Regular cardiac myocyte (primary cell): ENCODE measurements at places on chromosomes 5 and 9. TPM values are rescaled to one million over a fixed set of nuclear protein-coding genes. Genes with fewer than 3 reads are reported as not detected.

Gene OR1L8
- total RNA-seq: not detected in 2 replicates

Gene PCDHB4
- total RNA-seq: under 0.01 and 0.85 TPM in 2 replicates

Gene BNC2
- total RNA-seq: 13.0 and 18.9 TPM in 2 replicates

Gene SLC25A2
- total RNA-seq: under 0.01 and 0.19 TPM in 2 replicates

Gene LCN15
- total RNA-seq: not detected in 2 replicates

Gene KIF27
- total RNA-seq: 2.5 and 4.5 TPM in 2 replicates

Gene GAS1
- total RNA-seq: 3.8 and 29.3 TPM in 2 replicates

Gene CCDC171
- total RNA-seq: 1.5 and 2.8 TPM in 2 replicates

Gene EIF4E1B
- not detected in 2 replicates for total RNA-seq

Gene FOXD1
- 6.5 and 7.1 TPM in 2 replicates for total RNA-seq

Gene CEP72
- 1.7 and 5.4 TPM in 2 replicates for total RNA-seq

Gene NHP2
- total RNA-seq: 101 and 223 TPM in 2 replicates

Gene COL15A1
- 5.9 and 122 TPM in 2 replicates for total RNA-seq

Gene PFN3
- total RNA-seq: not detected in 2 replicates

Gene HRH2
- 0.85 TPM in 1 of 2 replicates, not detected in the other for total RNA-seq

Gene PCDHGA4
- total RNA-seq: 2.9 and 8.2 TPM in 2 replicates

Gene KCNT1
- total RNA-seq: not detected in 2 replicates

Gene ANKH
- 33.0 and 36.1 TPM in 2 replicates for total RNA-seq

Gene PTGDS
- total RNA-seq: 1.7 TPM in 1 of 2 replicates, not detected in the other

Gene ITGA1
- total RNA-seq: 28.9 and 92.2 TPM in 2 replicates

Gene CDKN2B
- total RNA-seq: 10.2 and 22.0 TPM in 2 replicates

Gene MARCOL
- total RNA-seq: not detected in 2 replicates

Gene IFNA21
- total RNA-seq: not detected in 2 replicates

Gene SPINK7
- not detected in 2 replicates for total RNA-seq

Gene RNF208
- total RNA-seq: 0.19 and 0.28 TPM in 2 replicates
